ENCODE measurements at places on chromosomes 5 and 9.
A peak's percentile ranks its signal among the peaks of the same experiment; 100 is the strongest.

DNA sequence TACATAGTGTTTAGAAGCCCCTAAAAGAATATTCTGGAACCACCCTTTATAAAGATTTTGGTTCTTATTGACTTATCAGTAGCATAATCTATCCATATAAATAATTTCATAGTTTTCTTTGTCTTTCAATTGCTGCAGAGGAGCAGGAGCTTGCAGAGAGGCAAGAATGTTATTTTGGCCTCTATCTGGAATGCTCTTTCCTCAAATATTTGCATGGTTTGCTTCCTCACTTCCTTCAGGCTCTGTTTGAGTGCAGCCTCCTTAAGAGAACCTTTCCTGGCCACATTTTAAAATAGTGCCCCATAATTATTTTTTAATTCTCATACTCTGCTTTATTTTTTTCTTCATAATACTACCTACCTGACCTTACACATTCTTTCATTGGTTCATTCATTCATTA, 1.5 kb downstream of the C5 start:
- no peak for DNase-seq

DNA sequence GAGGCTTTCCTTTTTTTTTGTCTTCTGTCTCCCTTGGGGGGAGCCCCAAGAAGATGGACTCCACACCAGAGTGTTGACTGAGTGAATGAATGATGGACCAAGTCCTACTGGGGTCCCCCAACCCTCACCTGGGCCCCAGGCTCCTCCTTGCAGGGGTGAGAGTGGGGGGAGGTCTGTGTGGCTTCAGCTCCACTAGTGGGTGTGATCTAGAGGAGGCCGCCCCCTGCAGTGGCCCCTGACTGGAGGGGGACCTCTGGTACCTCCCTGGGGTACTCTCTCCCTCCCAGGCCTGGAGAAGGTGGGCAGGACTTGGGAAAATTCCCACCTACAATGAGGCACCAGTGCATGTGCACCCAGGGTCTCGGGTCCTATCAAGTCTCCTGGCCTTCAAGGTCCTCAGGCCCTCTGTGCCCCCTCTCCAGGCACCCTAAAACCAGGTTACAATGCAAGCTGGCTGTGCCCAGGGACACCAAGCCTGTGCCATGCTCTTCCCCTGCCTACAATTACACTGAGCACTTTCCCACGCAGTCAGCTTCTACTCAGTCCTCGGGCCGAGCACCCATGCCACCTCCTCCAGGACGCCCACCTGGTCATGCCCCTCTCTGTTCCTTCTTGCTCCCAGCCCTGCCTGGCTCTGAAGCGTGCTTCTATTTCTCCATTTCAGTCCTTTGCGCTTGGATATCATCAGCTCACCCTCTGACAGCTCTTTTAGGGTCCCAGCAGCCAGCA, 117.2 kb upstream of the PHYKPL start:
- no peak for DNase-seq

DNA sequence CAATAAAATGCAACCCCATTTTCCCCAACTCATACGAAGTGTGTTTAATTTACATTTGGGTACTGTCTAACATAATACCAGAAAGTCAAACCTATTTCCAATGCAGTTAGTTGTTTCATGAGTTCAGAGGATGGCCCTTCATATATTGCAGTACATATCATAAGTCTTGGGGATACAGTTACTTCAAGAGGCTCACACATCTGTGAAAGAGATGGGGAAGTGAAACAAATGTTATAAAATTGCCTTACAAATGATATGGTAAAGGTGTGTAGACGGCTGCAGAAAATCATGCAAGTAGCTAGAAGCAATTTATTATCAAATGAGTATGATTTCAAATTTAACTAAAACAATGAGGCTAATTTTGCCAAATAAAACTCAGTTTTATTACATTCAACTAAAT, 219.0 kb upstream of the CDH12 start:
- DNase-seq: no peak

DNA sequence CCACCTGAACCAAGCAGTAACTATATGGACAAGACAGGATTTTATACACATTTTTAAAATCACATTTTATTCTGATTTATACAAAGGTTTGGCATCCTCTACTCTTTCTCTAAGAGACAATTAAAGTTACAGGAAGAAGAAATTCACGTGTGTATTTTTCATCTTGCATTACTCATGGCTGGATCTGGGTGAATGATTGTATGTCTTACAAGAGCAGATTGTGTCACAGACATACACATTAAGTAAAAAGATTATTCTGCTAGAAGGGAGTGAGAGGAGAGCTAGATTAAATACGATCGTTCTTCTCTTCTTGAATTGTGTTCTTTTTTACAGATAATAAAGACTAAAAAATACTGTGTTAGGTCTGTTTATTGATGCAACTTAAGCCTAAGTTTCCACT, 20.8 kb upstream of the CEP120 start:
- no peak for DNase-seq

DNA sequence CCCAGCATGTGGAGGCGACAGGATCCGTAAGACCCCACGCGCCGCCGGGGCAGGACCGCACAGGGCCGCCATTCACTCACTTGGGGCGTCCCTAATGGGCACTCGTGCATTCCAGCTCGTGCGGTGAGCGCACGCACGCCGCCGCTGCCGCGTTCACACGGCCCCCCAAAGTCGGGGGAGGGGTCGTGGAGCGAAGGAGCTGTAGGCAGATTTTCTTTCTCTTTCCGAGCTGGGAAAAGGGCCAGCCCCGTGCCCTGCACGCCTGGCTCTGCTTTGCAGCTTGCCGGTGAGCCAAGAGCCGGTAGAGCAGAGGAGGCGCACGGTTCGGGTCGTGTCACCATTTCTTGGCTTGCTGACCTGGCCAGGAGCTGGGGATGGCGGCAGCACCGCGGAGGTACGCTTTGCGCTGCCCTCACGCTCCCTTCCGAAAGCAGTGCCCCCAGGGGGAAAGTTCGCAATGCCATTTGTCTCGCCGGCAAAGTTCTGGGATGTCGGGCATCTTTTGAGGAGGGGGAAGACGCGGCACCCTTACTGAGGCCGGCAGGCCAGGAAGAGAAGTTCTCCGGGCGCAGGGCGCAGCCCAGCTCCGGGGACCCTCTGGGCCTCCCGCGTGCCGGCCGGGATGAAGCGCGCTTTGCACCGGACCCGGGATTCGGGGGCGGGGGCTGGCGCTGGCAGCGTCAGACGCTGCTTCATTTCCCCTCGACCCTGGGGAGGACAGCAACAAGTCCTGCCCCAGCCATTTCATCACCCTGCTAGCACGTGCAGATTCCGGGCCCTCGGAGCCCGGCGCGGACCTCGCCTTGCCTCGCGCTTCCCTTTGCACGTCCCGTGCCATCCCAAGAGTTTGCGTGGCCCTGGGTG, 898 bp downstream of the STC2 start:
- DNase-seq: peak; percentile 48

GRCh38 chr5:158174918-158175851, 316.2 kb upstream of the CLINT1 start:
- DNase-seq: peak; percentile 39

GRCh38 chr9:7828334-7828733, 28.8 kb upstream of the DMAC1 start:
- DNase-seq: no peak

DNA sequence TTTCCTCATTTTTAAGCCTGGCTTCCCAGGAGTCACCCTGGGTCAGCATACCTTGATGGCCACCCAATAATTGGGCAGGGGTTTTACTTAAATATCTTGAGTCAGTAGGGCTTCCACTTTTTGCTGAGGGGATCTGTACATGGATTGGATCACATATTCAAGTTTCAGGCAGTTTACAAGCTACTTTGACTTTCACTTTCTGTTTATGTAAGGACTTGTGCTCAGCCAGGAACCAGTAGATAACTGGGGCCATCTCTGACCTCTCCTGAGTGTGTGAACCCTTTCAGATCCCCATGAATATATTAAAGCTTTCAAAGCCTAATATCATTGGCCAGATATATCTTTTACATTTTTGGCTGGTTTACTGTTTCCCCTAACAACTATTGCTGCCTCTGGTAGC, 45.1 kb downstream of the SLCO6A1 start:
- no peak for DNase-seq

GRCh38 chr5:152623951-152624350, 218.9 kb upstream of the NMUR2 start:
- DNase-seq: no peak

DNA sequence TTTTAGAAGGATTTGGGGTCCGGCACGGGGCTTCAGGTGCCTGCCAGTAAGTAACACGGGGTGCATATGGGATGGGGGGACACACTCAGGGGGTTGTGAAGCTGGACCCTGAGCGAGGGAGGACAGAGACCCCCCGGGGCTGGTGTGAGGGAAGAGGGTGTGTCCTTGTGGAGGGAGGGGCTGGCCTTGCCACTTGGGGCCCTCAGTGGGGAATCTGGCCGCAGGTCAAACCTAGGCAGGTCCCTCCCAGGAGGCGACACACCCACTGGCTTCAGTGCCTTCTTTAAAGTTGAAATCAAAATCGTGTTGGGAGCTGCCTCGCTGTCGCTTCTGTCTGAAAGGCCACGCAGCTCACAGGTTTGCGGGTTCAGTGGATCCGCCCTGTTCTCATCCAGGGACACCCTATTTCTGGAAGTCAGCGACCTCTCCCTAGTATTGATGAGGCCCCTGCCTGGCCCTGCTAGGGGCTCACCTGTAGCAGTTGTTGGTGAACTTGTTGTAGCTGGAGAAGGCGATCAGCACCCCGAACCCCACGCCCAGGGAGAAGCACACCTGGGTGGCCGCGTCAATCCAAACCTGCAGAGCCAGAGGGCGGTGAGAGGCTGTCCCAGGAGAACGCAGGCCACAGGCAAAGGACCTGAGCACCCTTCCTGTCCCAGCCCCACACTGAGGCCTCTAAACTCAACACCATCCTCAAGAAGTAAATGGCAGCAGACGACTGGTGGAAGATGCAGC, 29.4 kb downstream of the SLC6A3 start:
- no peak for DNase-seq

DNA sequence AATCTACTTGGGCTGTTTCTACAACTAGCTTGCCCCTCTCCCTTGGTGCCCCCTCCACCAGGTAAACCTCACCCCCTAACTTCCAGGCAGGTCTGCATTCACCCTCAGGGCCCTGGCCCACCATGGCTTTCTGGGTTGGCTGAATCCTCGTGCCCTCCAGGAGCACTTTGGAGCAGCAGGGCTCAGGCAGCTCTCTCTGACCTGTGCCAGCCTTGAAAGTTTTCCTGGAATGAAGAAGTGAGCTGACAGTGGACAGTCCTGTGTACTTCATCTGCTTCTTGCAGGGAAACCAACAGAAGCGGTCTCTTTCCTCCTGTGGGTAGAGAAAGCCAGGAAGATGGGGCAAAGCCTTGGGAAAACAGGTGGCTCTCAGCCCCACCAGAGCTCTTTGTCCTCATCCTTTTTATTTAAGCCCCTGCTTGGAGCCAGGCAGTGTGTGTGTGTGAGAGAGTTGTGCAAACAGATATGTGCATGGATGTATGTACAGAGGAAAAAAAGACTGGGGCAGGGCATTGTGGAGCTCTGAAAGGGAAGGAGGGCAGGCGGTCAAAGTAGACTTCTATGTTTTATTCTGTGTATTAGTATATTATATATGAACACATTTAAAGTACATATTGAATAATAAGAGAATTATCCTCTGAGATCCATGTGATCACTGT, 62.3 kb upstream of the SPRY4 start:
- DNase-seq: no peak

- DNase-seq: no peak
Measured at GRCh38 chr9:7324152-7324598, 475.4 kb downstream of the DMAC1 start.

- no peak for DNase-seq
Measured at GRCh38 chr5:83467371-83468035, 4.0 kb upstream of the VCAN start.

DNA sequence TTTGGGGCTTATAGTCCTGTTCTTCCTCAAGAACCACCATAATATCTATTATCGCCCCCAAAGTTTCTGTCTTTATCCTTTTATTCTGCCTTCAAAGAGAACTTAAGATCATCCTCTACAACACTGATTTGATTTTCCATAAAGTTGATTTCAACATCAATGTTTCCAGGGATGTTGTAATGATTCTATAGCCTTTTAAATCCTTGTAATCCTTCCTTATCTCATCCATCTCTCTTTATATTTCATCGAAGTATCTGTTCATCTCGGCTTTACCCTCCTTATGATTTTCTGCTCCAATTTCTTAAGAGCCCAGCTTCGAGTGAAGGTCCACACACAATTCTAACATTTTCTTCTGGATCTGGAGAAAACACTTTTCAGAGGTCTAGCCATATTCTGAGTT, 218.4 kb downstream of the CDK5RAP2 start:
- DNase-seq: no peak

Data from stimulated activated naive CD8-positive, alpha-beta T cell treated with anti-CD3 and anti-CD28 coated beads, Interleukin-15, amount 100 ng/mL, for 72 hours (primary cell).